ENCODE measurements at places on chromosomes 6 and 20.

DNA sequence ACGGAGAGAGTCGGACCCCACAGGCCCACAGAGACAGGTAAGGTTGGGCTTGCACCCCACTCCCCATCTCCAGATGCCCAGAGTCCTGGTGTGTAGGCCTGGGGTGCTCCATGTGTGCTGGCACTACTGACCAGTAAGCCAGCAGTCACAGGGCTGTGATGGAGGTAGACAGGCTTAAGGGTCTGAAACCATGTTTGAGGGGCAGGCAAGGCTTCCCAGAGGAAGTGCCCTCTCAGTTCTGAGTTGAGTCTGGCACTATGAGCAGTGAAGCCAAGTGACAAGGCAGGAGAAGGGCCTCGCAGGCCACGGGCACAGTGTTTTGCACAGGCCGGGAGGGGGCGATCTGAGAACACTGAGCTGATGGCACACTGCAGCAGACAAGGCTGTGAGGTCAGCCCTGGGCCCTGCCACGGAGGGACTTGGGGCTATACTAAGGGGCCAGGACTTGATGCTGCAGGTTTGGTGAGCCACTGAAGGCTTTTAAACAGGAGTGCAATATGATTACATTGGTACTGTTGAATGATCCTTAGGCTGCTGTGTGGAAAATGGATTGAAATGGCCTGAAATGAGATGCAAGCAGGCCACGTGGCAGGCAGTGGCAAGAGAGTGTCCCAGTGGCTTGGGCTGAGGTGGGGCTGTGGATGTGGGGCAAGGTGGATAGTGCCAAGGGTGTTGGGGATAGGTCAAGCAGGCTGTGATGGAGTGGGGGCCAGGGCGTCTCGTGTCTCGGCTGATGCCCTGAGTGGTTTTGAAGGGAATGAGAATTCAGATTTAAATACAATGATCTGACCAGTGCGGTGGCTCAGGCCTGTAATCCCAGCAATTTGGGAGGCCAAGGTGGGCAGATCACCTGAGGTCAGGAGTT lies 20.3 kb downstream of the TTBK1 start:
- no peak for DNase-seq

DNA sequence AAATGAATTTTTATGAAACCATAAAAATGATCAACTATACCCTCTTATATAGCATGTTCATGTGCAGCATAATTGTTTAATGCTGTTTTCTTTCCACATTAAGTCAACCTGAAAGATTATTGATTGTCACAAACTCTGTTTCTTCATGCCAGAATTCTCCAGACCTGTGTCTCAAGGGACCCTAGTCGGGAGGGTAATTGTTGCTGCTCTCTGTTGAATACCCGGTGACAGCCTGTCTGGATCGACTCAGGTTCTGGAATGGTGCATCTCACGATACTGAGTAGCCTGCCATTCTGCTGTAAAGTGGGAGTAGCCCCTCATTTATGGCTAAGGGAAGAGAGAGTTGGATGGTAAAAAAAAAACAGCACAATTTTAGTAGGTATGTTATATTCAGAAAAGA lies 449.9 kb upstream of the SOX4 start:
- DNase-seq, result no peak

- DNase-seq, result no peak
These were observed 260.5 kb upstream of the MARCKS start for GRCh38 chr6:113596387-113597230.

DNA sequence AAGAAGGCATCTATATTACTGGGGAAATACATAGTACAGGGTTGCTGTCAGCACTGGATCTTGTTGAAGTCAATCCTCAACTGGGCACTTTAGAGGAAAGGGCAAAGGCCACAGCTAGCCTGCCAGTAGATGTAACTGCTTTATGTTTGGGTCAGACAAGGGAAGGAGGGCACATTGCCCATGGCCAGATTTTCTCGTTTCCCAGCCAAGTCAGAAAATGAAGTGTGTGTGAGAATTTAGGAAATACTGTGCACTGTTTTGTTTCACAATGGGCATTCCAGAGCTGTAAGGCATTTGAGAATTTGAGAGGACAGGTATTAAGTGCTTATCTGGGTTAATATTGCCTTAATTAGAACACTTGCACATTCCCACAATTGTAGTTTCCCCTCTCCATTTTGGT lies 183.9 kb upstream of the MCHR2 start:
- DNase-seq, result no peak

DNA sequence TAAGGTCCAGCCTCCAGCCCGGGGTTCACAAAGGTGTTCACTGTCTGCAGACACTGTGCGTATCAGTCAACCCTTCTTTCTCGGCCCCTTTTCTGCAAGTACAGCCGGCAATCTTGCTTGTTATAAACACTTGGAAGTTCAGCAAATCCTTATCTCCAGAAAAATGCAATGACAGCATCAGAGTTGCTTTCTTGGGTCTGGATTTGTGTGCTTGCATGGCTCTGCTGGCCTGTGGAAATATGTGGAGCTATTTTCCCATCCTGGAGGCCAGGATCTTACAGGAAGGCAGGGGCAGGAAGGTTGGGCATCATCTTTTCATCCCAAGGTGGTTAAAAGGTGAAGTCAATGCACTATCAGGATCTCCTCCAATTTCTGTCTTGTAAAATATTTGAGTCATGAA lies 100.3 kb downstream of the SMOC2 start:
- DNase-seq, result no peak

Data from right renal cortex interstitium (tissue), 3 donors.